ENCODE measurements at places on chromosomes 7 and 10.

DNA sequence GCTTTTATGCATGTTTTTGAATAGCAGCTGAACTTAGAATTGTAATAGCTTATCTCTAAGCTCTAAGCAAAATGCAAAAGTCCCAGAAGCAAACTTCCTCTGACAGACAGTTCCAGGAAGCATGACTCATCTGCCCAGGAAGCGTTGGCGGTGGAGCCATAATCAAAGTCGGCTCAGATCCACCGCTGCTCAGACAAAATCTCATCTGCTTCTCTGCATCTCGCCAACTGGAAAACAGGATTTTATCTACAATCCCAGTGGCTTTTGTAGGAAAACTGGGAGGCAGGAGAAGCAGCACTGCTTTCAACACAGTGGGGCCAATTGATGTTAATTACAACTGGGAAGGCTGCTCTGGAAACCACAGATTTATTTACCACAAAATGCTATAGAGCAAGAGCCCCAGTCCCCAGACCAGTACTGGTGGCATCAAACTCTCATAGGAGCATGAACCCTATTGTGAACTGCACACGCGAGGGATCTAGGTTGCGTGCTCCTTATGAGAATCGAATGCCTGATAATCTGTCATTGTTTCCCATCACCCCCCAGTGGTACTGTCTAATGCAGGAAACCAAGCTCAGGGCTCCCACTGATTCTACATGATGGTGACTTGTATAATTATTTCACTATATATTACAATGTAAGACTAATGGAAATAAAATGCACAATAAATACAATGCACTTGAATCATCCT lies 99.9 kb downstream of the CUBN start:
- peak; percentile 84 for DNase-seq

DNA sequence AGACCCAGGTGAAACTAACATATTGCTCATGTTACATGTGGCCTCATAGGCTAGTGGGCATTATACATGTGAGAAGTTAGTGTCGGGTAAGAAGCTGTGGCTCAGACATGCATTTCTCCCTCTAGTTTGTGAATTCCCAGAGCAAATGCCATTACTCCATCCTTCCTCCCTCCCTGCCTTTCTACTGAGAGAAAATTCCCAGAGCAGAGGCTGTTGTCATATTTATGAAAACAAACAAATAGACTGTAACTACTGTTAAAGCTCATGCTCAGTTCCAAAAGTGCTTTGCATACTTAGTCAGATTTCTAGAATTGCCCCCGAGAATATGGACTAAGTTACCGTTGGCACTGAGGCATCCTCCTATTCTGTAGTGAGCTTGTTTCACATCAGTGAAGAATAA lies 29.0 kb downstream of the ZNRF2 start:
- DNase-seq = no peak

DNA sequence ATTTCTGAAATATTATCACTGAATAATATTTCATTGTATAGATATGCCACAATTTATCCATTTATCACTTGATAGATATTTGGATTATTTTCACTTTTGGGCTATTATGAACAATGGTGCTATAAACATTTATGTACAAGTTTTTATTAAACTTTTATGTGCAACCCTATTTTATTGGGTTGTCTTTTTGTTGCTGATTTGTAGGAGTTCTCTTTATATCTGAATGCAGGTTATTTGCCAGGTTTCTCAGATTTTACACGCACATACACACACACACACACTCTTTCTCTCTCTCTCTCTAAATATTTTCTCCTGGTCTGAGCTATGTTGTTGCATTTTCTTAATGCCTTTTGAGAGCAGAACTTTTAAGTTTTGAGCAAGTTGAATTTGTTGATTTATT lies 36.2 kb downstream of the ADK start:
- no peak for DNase-seq

DNA sequence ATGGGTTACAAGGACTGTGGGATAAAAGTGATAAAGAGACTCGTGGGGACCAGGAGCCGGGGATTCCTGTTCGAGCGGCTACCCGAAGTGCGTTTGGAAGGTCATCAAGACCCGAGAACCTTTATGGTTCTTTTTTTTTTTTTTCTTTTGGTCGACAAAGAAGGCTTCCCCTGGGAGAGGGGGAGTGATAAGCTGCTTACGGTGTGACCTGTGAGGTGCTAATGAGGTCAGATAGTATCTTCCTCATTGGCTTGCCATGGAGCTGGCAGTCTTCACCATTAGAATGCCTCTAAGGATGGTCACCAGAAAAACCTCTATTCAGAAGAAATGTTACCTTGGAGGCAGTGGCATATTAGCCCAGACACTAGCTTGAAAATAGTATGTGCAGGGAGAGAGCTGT lies 92.3 kb upstream of the STEAP4 start:
- DNase-seq = no peak
